ENCODE measurements at places on chromosomes 12 and 14. TPM values are rescaled to one million over a fixed set of nuclear protein-coding genes. Genes with fewer than 3 reads are reported as not detected.

IL22 gene
- not detected for total RNA-seq

CRIP2 gene
- total RNA-seq: 171 TPM

SPIC gene
- not detected for total RNA-seq

TAS2R7 gene
- not detected for total RNA-seq

SLC22A17 gene
- 7.3 TPM for total RNA-seq

CMTM5 gene
- not detected for total RNA-seq

PPFIA2 gene
- total RNA-seq: not detected

TBX5 gene
- total RNA-seq: not detected

MGP gene
- not detected for total RNA-seq

SAMD15 gene
- total RNA-seq: 2.0 TPM

CDH24 gene
- 5.2 TPM for total RNA-seq

MRPL42 gene
- 49.1 TPM for total RNA-seq

RD3L gene
- not detected for total RNA-seq

KRT74 gene
- total RNA-seq: not detected

LRRK2 gene
- total RNA-seq: 2.6 TPM

COCH gene
- total RNA-seq: 21.4 TPM

NOVA1 gene
- 4.6 TPM for total RNA-seq

IQSEC3 gene
- not detected for total RNA-seq

RTL1 gene
- total RNA-seq: 0.26 TPM

Data from A549 treated with CORT108297 at 1 μM for 4 hours (cell line).